Left colon (tissue), 2 donors: ENCODE measurements at places on chromosomes 1 and 21.

GRCh38 chr1:42176902-42177519 lies 12.5 kb upstream of the GUCA2A start:
- DNase-seq, result no peak

DNA sequence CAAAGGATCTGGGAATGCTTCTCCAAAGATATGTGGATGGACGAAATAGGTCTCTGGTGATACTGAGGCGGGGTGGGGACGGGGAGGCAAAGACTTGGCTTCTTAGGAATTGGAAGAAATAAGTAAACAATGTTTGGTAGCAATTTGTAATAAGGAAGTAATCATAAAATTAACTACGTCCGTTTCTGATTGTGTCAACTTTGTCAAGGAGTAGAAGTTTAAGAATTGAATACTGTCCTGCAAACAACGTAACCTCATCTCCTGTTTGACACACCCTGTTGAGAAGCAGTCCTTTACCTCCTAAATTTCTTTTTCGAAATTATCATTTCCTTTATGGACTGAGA lies 471 bp downstream of the POLR3C start:
- no peak for DNase-seq

DNA sequence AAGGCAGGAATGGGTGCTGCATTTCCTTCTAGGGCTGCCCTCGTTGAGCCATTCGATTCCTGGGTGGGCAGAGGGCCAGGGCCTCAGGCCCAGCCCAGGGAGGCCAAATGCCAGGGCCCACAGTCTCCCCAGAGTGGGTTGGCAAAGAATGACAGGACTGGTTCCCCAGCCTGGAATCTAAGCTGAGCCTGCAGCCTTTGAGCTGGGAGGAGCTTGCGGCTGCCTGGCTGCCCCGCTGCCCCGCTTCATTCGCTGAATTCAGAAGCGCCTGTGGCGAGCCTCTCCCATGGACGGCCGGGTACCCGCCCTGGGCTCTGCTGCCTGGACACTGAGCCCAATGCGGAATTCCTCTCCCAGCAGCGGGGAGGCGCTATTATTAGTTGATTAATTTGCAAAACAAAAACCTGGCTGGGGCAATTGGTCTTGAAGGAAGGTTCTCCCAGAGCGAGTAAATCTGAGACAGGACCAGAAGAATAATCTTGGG lies 32.3 kb upstream of the TARDBP start:
- peak; percentile 80 for DNase-seq

DNA sequence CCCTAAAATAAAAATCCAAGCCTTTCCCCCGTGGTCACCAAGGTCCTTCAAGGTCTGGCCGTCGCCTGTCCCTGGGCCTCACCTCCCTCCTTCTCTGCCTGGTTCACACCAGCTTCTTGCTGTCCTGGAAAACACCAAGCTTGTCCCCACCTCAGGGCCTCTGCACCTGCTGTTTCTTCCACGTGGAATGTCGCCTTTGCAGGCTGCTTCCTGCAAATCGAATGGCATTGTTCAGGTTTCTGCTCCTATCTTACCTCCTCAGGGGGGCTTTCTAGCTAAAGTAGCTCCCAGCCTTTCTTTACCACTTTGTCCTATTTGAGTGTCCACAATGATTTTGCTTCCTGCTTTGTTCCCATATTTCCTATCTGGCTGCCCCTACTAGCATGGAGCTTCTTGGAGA lies 3.3 kb upstream of the CASZ1 start:
- no peak for DNase-seq

GRCh38 chr21:36350282-36350910 lies 30.4 kb downstream of the MORC3 start:
- no peak for DNase-seq

- no peak for DNase-seq
These were observed 296.4 kb downstream of the PTPRU start for GRCh38 chr1:29532751-29533150.

GRCh38 chr1:34887593-34887992 lies 28.0 kb upstream of the SMIM12 start:
- no peak for DNase-seq

- no peak for DNase-seq
These were observed 7.0 kb downstream of the SH2D5 start for GRCh38 chr1:20725189-20726117.

DNA sequence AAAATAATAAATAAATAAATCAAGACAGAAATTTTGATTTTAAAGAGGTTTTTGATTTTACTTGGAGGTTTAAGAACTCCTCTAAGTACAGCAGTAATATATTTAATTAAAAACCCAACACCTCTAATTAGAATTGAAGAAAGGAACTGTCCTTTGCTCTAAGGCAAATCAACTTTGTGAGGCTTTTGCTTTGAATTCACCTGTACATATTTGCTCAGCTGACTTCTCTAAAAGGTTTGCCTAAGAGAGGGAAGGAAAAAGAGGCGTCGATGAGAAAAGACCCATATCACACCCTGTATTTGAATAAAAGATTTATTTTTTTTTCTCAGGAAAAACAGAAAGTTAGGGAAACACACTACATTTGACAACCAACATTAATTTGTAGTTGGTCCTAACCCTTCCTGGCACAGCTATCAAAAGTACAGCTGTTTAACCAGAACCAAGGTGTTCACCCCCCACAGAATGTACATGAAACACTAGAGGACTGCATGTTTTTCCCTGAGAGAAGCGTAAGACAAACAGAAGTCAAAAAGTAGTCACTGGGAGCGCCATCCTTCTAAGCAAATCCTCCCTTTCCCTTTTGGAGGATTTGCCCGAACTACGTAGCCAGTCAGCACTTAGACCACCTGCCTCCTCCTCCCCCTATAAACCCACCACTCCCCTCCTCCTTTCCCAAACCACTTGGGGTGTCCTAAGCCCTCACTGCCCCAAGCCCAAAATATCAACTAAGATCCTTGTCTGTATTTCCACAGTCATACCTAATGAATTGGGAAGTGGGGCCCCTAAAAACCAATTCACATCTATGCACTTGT lies 4.9 kb downstream of the MCL1 start:
- DNase-seq, result no peak

- DNase-seq, result no peak
These were observed 24.2 kb upstream of the CDC14A start for GRCh38 chr1:100328133-100328532.

GRCh38 chr1:116062201-116062600 lies 49.0 kb upstream of the MAB21L3 start:
- DNase-seq, result no peak

DNA sequence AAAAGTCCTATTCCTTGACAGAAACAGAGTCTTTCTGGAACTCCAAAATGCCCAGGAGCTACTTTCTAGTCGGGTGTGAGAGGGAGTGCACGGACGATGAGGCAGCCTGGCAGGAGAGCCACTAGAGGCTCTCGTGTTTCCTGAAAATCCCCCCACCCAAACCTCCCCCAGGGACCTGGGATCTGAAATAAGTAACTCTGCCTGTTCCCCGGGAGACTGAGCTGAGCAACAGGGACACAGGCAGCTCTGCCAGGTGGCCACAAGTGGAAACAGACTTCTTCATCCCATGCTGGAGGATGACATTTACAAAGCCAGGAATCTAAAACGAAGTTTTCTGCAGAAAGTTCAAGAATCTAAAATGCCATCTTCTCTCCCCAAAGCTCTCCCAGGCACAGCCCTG lies 77.1 kb downstream of the ITPKB start:
- no peak for DNase-seq

DNA sequence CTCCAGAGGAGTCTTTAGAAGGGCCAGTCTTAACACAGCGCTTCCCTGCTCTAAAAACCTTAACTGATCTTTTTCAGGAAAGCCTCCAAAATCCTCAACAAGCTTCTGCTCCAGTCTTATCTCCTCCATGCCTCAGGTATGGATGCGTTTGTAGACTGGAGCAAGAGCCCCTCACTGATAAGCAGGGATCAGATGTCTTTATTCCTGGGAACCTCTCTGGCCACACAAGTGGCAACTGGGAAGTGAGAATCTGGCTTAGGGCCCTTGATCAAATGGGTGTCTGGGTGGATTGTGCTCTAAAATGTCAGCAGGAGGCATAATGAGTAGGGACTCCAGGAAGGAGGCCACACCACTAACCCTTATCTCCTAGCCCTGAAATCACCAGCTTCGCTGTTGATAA lies 1.4 kb downstream of the ZBTB8A start:
- no peak for DNase-seq

DNA sequence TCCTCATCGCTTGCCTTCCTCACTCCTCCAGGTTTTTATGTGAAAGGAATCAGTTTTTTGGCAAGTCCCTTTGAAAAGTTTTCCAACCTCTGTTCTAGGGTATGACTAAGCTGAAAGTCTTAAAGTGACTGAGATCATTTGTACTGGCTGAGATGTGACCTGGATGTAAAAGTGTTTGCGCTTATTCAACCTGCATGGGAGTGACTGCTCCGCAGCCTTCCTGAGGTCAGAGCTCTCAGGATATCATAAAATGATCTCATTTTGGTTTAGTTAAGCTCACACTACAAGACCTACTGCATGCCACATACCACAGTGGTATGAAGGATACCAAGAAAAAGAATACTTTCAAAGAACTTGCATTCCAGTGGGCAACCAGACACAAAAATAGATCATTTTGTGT lies 29.8 kb upstream of the TADA1 start:
- DNase-seq, result no peak

DNA sequence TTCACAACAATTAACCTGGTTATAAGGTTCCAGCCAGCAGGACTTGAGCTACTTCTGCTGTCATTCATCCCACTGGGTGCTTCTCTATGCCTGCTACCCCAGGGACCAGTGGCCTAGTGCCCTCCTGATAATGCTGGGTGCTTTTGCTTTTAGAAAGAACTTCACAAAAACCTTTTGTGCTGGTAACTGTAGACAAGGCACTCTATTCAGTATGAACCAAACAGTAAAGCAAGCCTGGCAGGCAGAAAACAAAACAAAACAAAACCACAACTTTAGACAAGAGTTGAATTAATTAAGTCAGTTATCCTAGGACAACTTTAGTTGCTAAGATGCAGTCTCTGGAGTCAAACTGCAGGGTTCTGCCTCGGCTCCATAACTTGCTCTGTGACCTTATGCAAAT lies 61.9 kb upstream of the ADGRL2 start:
- no peak for DNase-seq

GRCh38 chr1:3718764-3719163 lies 33.5 kb upstream of the CCDC27 start:
- no peak for DNase-seq

DNA sequence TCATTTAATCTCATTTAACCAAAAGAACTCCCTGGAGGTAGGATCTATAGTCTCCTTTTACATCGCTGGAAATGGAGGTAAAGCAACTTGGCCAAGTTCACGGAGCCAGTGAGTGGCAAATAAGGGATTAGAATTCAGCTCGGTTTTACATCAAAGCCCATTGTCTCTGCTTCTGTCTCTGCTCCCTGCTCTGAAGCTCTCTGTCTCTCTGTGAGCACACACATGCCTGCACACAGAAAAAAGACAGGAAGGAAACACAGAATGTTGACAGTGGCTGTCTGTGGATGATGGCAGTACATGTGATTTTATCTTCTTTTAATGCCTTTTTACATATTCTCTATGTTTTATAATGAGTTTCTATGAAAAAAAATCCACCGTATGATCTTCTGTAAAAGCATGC lies 8.9 kb upstream of the DHRS3 start:
- no peak for DNase-seq

- no peak for DNase-seq
These were observed 26.1 kb upstream of the SLAMF6 start for GRCh38 chr1:160548960-160549664.

GRCh38 chr1:236425031-236425663 lies 31.1 kb downstream of the EDARADD start:
- DNase-seq, result no peak

- peak; percentile 11 for DNase-seq
These were observed 235.8 kb downstream of the TRABD2B start for GRCh38 chr1:47761201-47761930.

DNA sequence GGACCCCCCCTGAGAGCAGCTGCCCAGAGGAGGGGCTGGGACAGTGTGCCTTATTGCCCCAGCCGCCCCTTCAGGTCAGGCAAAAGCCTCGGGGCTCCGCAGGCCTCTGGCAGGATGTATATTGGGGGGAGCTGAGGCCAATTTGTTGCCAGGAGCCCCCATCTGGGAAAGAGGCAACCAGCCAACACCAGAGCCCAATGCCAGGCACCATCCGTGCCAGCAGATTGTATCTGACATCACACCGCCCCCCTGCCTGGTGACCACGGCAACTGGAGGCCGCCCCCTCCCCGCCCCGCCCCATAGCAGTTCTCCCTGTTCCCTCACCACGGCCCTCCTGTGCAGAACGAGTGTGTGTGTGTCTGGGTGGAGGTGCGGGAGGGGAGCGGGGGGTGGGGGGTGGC lies 3.6 kb upstream of the PLEKHG5 start:
- no peak for DNase-seq

DNA sequence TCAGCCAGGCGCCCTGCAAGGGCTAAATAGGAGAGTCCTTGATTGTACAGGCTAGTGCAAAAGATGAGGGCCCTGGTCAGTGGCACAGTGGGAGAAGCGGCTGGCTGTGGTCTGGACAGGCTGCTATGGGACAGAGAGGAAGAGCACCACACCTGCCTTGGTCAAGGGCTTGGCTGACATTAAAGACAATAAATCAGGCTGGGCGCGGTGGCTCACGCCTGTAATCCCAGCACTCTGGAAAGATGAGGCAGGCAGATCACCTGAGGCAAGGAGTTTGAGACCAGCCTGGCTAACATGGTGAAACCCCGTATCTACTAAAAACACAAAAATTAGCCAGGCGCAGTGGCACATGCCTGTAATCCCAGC lies 62.9 kb downstream of the NID1 start:
- peak; percentile 45 for DNase-seq

DNA sequence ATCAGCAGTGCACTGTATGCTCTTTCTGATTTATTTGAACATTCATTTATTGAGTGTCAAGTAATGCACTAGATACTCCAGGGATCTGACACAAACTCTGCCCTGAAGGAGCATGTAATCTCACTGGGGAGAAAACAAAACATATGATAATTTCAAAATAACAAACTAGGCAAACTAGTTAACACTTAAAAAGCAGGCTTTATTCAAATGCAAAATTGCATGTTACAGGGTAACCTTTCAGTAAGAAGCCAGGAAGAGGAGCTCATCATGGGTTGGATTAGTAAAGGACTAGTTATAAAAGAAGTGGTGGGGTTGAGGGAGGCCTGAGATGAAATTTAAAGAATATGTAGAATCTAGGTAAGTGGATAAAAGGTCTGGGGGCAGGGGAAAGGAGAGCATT lies 20.9 kb downstream of the SELL start:
- no peak for DNase-seq

GRCh38 chr1:110102081-110102480 lies 10.2 kb upstream of the UBL4B start:
- DNase-seq, result no peak

GRCh38 chr1:1120096-1120495 lies 4.2 kb upstream of the C1orf159 start:
- DNase-seq, result no peak
